Stimulated activated CD4-positive, alpha-beta T cell treated with anti-CD3 and anti-CD28 coated beads, Interleukin-1b, Interleukin-23, amount 100 ng/mL, for 1 hour (primary cell): ENCODE measurements at places on chromosomes 2 and 18.

- no peak for DNase-seq
Observed at GRCh38 chr2:58405341-58405740, 164.2 kb upstream of the FANCL start.

DNA sequence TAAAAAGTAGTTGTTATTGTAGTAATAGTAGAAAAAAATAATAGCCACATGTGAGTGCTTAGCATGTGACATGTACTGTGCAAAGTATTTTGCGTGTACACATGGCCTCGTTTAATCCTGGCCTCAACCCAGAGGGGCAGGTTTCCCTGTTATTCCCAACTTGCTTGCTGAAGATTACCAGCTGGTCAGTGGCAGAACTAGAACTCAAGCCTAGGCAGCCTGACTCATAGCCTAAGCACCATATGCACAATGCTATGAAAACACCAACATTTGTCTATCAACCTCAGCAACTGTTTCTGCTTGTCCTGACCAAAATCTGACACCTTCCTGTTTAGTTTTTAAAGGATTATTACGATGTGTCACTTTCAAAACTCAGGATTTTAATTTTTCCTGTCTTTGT lies 234.9 kb upstream of the SMAD7 start:
- DNase-seq: no peak

- no peak for DNase-seq
Observed at GRCh38 chr2:192498747-192499146, 304.0 kb upstream of the TMEFF2 start.

GRCh38 chr2:37615804-37616676 lies 55.4 kb downstream of the CDC42EP3 start:
- peak; percentile 29 for DNase-seq

- DNase-seq: no peak
Observed at GRCh38 chr2:153132418-153132817, 346.1 kb downstream of the RPRM start.

GRCh38 chr2:46831051-46831868 lies 84.3 kb downstream of the MCFD2 start:
- no peak for DNase-seq

DNA sequence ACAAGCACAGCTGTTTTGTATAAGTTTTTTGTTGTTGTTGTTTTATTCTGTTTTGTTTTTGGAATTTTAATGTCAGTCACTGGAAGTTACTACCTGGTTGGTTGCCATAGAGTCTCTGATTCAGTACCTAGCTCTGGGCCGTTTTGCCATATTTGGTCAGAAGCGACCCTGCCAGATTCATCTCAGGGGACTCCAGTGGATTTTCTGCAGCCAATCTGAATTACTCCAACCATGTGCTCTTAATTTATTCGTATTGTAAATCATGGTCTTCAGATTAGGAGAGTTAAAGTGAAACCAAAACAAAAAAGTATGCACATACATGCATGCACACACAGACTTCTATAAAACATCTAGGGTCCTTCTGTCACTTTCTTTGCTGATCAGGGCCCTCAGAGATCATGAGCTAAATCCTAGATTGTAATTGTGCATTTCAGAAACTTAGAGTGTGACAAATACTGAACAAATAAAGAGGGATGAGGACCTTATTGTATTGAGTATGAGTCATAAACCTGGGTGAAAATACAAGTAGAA lies 317.4 kb upstream of the UBE2E3 start:
- no peak for DNase-seq

- no peak for DNase-seq
Observed at GRCh38 chr2:181104512-181105115, 124.2 kb downstream of the UBE2E3 start.

- no peak for DNase-seq
Observed at GRCh38 chr2:205066081-205066480, 520.8 kb downstream of the PARD3B start.
